NCI-H510A treated with DMSO at 0.1 percent for 48 hours (cell line): ENCODE measurements at places on chromosomes 12 and 14.

DNA sequence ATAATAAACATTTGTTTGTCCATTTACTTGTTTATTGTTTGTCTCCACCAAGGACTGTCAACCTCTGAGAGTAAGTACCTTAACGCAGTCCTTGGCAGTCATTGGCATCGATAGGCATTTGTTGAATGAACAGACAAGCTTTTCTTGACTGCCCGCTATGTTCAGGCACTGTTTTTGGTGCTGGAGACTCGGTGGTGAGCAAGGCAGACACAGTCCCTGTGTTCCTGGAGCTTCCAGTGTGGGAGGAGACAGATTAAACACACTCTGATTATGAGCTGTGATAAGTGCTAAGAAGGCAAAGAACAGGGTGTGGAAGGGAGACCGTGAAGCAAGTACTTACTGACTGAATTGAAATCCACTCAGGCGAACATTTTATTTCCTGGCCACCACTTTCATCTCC lies 1.2 kb downstream of the ATP6V0A2 start:
- no peak for DNase-seq

DNA sequence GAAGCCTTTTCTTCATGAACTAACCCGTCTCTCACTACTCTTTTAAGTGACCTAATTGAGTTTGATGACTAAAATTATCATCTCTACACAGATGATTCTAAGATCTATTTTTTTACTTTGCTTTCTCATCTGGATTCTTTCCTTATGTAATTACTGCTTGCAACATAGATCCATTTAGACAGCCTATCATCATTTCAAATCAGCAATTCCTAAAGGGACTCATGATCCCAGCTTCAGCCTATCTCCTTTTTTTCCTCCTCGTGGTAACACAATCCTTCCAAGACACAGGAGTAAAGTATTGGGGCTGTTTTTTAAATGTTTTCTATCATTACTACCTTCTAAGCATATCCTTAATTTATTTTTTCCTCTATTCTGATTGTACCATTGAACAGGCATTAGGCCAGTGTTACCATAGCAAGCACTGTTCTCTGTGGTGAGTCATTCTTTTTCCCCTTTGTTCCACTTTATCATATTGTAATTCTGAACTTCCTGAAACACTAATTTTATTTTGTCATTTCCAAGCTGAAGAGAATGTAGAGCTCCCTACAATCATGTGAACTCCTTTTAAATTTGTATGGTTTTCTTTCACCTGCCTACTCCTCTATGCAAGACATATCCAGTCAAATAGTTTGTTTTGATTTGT lies 190.4 kb upstream of the FAR2 start:
- DNase-seq, result no peak

DNA sequence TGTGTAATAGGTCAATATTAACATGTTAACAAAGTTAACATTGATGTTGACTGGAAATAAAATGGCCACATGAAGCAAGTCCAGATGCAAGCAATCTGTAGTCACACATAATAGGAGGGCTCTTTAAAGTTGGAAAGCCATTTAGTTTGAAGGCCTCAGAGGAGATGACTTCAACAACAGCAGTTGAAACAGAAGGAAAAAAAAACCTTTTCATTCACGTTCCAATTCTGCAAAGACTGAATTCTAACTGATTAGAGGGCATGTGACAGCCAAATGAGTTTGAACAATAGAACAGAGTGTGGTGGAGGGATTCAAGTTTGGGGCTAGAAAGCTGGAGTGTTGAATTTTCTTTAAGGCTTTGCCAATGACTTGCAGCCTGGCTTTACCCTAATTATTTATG lies 41.5 kb upstream of the DAAM1 start:
- no peak for DNase-seq

- no peak for DNase-seq
Measured at GRCh38 chr12:59084511-59085375, 164.4 kb upstream of the LRIG3 start.

GRCh38 chr14:34797747-34798583 lies 77.2 kb downstream of the BAZ1A start:
- no peak for DNase-seq

DNA sequence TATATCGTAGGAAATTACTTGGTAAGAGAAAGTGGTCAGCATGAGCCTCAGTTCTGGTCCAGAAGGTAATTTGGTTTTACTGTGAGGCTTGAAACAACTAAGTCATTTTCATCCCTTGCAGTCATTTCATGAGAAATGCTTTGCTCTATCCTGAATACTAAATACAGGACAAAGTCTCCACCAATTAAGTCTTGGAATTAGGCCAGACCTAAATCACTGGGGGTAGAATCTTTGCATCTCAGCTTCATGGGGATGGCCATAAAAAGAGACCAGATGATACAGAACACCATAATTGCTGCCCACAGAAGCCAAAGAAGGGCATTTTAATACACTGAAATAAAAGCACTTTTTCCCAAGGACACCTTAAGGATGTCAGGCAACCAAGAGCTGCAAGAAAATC lies 277.9 kb upstream of the DCN start:
- no peak for DNase-seq

DNA sequence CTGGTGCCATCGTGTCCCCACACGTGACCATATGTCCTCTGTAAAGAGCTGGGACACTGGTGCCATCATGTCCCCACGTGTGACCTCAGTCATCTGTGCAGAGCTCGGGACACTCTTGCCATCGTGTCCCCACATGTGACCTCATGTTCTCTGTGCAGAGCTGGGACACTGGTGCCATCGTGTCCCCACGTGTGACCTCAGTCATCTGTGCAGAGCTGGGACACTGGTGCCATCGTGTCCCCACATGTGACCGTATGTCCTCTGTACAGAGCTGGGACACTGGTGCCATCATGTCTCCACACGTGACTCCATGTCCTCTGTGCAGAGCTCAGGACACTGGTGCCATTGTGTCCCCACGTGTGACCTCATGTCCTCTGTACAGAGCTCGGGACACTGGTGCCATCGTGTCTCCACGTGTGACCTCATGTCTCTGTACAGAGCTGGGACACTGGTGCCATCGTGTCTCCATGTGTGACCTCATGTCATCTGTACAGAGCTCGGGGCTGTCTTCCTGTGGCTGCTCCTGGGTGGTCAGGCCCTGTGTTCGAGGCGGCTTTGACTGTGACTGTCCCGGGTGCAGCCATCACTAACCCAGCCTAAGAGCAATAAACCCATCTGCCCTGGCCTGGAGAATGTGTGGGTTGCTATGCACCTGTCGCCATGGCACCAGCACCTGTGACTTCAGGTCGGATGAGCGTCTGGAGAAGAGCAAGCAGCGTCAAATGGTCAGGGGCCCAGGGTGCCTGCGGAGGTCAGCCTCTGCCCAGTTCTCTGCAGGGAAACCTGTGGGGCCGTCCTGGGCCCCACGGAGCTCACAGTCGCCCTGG lies 334.4 kb downstream of the ADGRD1 start:
- no peak for DNase-seq

- no peak for DNase-seq
Measured at GRCh38 chr12:83559650-83560049, 872.9 kb downstream of the TMTC2 start.

- no peak for DNase-seq
Measured at GRCh38 chr12:113477842-113478215, 6.2 kb upstream of the LHX5 start.

DNA sequence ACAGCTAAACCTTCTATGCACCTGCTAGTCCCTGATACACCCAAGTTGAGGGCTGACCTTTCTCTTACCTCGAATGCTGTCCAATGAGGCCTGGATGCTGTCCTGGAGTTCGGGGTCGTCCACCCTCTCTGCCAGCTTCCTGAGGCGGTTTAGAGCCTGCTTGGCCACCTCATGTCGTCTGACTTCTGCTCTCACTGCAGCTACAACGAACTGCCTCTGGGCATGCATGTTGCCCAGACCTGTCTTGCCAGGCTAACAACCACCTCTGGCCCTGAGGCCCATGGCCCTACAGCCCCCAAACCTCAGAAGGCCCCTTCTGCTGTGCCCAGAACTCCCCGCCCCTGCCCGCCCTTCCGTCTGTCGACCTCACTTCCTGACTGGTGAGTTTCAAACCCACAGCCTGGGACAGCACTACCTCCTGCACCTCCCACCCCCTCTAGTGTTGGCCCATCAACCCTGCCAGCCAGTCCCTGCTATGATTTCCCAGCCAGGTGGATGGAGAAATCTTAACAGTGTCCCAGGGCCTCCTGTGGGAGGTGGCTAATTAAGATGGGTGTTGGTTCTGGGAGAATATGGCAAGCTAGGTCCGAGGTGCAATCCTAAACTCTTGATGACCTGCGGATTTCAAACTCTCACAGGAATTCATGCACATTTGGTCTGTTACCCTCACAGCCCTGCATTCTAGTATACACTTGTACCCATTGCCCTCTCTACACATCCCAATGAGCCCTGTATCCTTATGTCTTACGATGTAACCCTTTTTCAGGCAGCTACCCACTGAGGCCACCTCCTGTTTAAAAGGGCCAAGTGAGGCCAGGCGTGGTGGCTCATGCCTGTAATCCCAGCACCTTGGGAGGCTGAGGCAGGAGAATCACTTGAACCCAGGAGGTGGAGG lies 2.7 kb upstream of the TSPAN31 start:
- no peak for DNase-seq

DNA sequence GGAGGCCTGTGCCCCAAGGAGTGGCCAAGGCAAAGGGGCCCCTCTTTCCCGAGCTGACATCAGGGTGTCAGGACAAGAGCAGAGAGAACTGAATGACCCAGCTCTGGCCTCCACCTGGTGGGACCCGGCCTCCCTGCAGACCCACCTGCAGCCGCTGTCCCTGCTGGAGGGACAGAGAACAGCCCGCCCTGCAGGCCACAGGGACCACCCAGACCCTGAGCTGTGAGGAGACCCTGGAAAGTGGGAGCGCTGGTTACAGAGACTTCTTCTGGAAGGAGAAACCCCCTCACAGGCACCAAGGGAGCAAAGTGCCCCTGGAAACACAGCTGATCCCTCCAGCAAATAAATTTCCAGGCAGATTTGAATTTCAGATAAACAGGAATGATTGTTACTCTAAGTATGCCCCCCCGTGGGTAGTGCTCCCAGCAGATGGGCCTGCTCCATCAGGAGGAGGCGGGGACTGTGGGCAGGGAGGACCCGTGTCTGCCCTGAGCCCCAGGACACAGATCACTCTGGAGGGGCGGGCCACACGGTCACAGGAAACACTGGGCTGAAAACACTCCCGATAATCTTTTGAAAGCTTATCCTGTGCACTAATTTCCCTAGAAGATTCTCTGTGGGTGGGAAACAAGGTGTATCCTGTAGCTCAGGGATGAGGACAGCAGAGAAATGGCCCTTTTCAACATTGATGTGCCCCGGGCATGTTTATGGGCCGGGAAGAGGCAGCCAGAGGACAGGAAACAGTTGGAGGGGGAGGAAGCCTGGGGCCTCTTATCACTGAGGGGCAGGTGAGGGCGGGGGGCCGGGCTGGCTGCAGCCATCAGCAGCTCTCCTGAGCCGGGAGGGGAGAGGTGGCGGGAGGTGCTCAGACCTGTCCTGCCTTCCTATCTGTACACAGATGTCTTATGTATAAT lies 276.0 kb downstream of the ADGRD1 start:
- no peak for DNase-seq

DNA sequence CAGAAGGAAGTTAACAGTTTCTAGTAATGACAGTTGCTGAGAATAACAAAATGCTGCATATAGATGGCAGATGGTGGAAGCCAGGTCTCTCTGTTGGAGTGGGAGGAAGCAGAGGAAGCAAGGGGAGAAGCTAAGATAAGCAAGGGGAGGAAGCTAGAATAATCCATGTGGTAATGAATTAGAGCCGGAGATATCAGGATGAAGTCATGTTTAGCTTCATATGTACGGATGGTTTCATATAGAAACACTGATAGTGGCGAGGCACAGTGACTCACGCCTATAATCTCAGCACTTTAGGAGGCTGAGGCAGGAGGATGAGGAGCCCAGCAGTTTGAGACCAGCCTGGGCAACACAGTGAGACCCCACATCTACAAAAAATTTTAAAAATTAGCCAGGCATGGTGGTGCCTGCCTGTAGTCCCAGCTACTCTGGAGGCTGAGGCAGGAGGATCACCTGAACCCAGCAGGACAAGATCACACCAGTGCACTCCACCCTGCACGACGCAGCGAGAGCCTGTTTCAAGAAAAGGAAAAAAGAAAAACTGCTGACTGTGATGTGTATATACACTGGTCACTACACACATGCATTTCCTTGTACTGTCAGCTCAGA lies 49.2 kb downstream of the ANAPC7 start:
- no peak for DNase-seq

GRCh38 chr12:131011165-131012079 lies 57.7 kb downstream of the ADGRD1 start:
- DNase-seq, result no peak
